ENCODE measurements at places on chromosomes 4 and X.
A peak's percentile ranks its signal among the peaks of the same experiment; 100 is the strongest.

- peak; percentile 75 for DNase-seq
Measured at GRCh38 chr4:140719022-140719421, 37.2 kb downstream of the TBC1D9 start.

DNA sequence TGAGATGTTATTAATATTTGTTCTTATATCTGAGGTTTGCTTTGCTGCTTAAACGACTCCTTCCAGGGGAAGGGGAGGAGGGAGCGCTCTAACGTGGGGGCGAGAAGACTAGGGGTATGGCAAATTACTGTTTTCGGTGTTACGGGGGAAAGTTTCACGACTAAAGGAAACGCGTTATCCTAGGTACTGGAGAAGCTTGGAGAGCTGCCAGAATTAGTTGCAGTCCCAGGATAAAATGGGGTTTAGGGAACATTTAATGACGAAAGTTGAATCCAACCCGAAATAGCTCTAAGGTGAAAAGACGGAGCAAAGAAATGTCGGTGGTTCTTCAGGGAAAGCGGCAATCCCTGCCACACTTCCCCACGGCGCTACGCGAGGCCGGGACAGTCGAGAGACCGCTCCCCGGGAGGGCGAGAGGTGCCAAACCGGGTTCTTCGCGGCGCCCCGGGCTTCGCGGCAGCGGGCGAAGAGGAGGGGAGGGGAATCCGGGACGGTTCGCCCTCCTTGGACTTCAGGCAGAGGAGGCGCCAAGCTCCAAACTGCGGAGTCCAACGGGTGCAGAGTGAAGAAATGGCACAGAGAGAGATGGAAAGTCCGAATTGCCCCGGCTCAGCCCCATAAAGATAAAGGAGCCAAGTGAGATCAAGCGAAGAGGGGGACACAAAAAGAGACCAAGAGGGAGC lies 724 bp downstream of the THOC2 start:
- DNase-seq, result no peak

GRCh38 chr4:108315694-108316093 lies 147.0 kb upstream of the LEF1 start:
- no peak for DNase-seq

- no peak for DNase-seq
Measured at GRCh38 chrX:87805829-87806490, 288.4 kb downstream of the KLHL4 start.

- no peak for DNase-seq
Measured at GRCh38 chrX:866441-866990, 235.9 kb downstream of the SHOX start.
